Fibroblast of the conjunctiva (primary cell): ENCODE measurements at places on chromosomes 2 and 18.

DNA sequence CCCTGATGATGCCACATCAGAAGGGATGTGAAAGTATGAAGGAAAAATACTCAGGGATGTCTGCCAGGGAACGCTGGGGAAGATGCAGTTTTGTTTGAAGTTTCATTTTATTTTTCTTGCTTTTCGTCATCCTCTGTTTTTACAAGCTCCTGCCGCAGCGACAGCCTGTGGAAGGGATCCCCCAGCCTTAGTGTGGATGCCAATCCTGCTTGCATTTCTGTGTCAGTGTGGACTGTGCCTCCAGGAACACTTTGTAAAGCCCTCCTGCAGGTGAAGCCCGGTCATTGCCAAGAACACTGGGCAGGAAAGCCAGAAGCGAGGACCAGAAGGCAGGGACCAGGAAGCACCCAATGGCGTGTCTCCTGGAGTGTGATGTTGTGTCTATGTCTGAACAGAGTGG, 234.3 kb downstream of the SEPTIN10 start:
- no peak for DNase-seq

GRCh38 chr2:118013221-118013723, 598 bp downstream of the CCDC93 start:
- DNase-seq: no peak

DNA sequence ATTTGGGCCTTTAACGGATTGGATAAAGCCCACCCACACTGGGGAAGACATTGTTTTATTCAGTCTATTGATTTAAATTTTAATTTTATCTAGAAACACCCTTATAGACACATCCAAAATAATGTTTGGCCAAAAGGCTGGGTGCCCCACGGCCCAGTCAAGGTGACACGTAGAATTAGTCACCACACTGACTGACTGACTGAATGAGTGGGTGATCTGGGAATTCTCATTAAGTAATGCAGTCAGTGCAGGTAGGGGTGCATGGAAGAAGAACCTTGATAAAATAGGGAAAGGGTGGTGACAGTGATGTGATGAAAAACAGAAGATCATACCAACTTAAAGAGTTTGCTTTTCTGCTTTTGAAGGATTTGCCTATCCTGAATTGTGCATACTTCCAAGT, 554.8 kb downstream of the DCC start:
- no peak for DNase-seq

DNA sequence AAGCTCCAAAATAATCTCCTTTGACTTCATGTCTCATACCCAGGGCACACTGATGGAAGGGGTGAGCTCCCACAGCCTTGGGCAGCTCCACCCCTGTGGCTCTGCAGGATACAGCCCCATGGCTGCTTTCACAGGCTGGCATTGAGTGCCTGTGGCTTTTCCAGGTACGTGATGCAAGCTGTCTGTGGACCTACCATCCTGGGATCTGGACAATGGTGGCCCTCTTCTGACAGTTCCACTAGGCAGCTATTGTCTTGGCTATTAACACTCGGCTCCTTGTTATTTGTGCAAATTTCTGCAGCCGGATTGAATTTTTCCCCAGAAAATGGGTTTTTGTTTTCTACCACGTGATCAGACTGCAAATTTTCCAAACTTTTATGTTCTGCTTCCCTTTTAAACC, 634.2 kb downstream of the TSN start:
- DNase-seq: no peak

DNA sequence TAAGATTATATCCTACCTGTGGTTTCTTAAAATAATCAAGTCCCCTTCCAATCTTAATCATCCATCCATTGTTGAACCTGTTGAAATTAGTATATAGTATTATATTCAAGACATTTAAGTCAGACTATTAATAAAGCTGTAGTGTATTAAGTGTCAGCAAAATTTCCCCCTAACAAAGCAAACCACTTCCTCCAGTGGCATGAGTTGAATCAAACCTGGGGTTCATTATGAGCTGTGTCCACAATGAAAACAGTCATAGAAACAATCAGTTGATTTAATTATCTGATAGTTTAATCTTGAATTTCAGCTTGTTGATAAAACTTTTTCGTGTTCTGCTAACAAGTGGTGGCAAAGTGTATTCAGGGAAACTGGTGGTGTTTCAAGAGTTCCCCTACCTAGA, 11.3 kb downstream of the MITD1 start:
- no peak for DNase-seq

- no peak for DNase-seq
These were observed 416.1 kb downstream of the LPIN1 start for GRCh38 chr2:12162269-12163247.
